Activated T-helper 1 cell treated with anti-CD3 and anti-CD28 coated beads, Interleukin-12 subunit alpha, Interleukin-12 subunit beta, Interleukin-2, Interleukin-4 antibody, amounts not matched to agents 30 ng/mL and 10 ng/mL and 1 ng/mL, durations not matched to agents 14 hours and 24 hours and 36 hours (primary cell): ENCODE measurements at places on chromosomes 2 and 18. TPM values are rescaled to one million over a fixed set of nuclear protein-coding genes. Genes with fewer than 3 reads are reported as not detected.

GRCh38 chr2:64019975-64020528 is 824 bp upstream of the VPS54 start:
- H3K36me3 ChIP-seq, result peaks cover 13% of the 10 kb centered on the region
- H3K4me1 ChIP-seq, result peaks cover 43% of the 10 kb centered on the region
- DNase-seq, result no peak
- H3K27me3 ChIP-seq, result no peaks in the 10 kb centered on the region

DNA sequence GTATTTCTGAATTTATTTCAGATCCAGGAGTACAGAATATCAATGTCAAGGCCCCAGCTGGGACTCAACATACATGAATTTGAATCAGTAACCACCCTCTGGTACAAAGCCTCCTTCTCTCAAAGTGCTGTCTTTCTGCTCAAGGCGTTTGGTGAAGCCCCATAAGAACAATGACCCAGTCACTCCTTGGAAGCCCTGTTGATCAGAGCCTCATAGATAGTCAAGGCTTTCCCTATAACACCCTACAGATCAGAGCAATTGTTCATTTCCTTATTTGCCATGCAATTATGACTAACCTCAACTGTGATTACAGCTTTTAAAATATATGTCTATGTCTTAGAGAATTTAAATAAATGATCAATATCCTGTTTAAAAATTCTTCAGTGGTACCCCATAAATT is 159.1 kb upstream of the CREB1 start:
- no peak overlapping the region for H3K4me3 ChIP-seq
- DNase-seq, result no peak
- no peaks in the 10 kb centered on the region for H3K27me3 ChIP-seq
- no peak overlapping the region for H3K27ac ChIP-seq
- H3K4me1 ChIP-seq, result no peaks in the 10 kb centered on the region
- peaks cover 6% of the 10 kb centered on the region for H3K36me3 ChIP-seq

DNA sequence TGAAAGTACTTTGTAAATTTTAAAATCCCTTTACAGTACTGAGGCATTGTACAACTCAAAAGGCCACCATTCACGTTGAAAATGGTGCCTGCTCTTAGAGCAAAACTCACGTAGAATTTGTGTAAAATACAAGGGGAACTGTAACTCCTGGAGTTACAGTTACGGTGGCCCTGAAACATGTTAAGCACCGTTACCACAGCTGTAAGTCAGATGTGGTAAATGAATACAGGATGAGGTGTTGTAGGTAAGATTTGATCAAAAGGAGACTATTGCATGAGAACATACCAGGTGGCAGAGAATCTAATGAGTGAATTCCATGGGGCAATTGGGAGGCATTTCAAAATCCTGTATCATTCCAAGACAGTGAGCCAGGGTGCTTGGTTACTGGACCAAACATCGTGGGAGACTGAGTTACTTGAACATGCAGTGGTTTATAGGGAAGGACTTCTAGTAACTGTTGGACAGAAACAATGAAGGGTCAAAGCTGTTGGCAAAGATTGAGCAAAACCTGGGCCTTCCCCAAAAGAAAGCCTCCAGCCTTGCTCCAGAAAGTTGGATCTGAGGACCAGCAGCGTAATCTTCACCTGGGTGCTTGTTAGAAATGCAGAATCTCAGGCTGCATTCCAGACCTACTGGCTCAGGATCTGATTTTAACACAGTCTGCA is 535.8 kb upstream of the POU3F3 start:
- no peak for DNase-seq
- H3K4me3 ChIP-seq, result no peak overlapping the region
- H3K4me1 ChIP-seq, result no peaks in the 10 kb centered on the region
- no peaks in the 10 kb centered on the region for H3K27me3 ChIP-seq
- H3K36me3 ChIP-seq, result no peaks in the 10 kb centered on the region

Gene FHOD3
- not detected in 2 replicates for total RNA-seq

GRCh38 chr2:213147538-213147937 is 3.9 kb downstream of the IKZF2 start:
- peaks cover 31% of the 10 kb centered on the region for H3K27me3 ChIP-seq
- H3K27ac ChIP-seq, result no peak overlapping the region
- DNase-seq, result no peak

Gene RAPGEF4
- 0.31 and 0.42 TPM in 2 replicates for total RNA-seq

Gene LINC00305
- total RNA-seq, result not detected in 2 replicates

DNA sequence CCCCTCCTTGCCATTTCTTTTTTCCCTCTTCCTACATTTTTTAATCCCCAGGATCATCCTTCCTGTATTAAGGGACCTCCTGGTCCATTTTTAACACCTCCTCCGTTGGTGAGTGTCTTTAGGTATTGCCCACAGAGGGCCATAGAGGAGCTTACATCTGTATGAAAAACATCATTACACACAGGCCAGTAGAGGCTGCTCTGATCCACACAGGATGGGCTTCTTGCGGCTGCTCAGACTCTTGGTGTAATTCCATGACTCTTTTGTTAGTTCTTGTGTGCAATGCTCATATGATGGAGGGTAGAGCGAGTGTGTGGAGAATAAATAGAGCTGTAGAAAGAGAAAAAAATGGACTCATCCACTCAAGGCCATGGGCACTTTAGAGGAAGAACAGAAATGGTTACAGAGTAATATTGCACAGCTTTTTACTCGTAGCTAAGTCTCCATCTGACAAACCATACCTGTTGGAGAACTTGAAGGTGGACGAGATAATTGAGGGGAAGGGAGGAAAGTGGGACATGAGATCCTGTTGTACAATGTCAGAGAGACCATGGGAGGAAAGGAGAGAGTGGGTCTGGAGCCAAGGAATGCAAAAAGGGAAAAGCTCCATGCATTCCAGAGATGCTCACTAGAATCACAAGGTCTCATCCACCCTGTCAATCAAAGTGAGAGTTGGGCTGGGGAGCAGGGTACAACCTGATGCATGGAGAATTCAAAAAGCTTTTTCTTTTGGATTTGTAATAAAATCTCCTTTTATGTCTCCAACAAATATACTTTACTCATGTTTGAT is 129.7 kb upstream of the TNP1 start:
- H3K27me3 ChIP-seq, result peaks cover 5% of the 10 kb centered on the region
- no peaks in the 10 kb centered on the region for H3K36me3 ChIP-seq
- DNase-seq, result no peak
- H3K4me1 ChIP-seq, result no peaks in the 10 kb centered on the region
- H3K4me3 ChIP-seq, result no peak overlapping the region

- no peak overlapping the region for H3K27ac ChIP-seq
- H3K27me3 ChIP-seq, result peaks cover 2% of the 10 kb centered on the region
- H3K4me3 ChIP-seq, result no peak overlapping the region
Observed at GRCh38 chr2:175854129-175854528, 147.9 kb downstream of the LNPK start.

DNA sequence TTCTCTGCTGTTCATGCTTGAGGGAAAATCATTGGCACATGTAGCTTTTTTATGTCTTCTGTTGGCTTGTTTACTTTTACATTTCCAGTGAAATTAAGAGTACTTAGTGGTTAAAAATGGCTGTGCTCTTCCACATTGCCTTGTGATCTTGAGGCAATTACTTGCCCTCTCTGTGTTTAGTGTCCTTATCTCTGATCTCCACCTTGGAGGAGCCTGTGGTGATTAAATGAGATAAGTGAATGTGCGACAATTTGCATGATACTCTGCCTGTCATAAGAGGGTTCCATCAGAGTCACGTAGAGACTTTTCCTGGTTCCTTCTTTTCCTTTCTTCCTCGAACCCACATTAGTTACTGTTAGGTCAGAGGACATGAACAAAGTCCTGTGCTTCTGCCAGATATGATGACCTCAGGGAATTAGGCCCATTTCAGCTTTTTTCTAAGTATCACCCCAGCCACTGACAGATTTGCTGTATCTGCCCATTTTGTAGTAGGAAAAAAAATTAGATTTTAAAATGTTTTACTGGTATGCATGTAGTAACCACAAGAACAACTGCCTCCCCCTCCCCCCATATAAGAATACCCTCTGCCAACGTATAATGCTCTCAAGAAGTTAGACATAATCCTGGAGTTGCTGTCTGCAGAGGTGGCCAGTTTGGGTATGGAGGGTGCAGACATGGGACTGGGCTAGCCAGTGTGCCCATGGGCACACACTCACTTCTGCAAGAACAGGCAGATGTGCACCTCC is 51.9 kb downstream of the TET3 start:
- H3K36me3 ChIP-seq, result peaks cover 4% of the 10 kb centered on the region
- no peaks in the 10 kb centered on the region for H3K27me3 ChIP-seq
- DNase-seq, result no peak

Gene EFEMP1
- not detected in 2 replicates for total RNA-seq

Gene CASP10
- total RNA-seq, result 13.5 and 15.7 TPM in 2 replicates

Gene ABCG8
- total RNA-seq, result 0.13 TPM in 1 of 2 replicates, not detected in the other

Gene LBX2
- 0.54 and 1.1 TPM in 2 replicates for total RNA-seq

DNA sequence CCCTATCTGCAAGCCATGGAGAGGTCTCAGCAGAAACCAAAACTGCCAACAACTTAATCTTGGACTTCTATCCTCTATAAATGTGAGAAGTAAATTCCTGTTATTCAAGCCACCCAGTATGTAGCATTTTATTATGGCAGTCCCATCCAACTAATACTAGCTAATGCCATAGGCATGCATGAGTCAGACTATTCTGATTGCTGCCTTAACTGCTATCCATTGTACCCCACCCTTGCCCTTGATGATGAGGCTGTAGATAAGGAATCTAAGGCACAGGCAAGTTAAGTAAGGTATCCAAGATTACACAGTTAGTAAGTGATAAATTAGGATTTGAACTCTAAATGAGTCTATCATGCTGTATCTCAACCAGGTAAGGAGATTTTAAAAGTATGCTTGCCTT is 223.0 kb downstream of the UBE2E3 start:
- H3K4me3 ChIP-seq, result no peak overlapping the region
- H3K4me1 ChIP-seq, result peaks cover 26% of the 10 kb centered on the region
- H3K36me3 ChIP-seq, result peaks cover 56% of the 10 kb centered on the region
- no peaks in the 10 kb centered on the region for H3K27me3 ChIP-seq
- DNase-seq, result no peak
- no peak overlapping the region for H3K27ac ChIP-seq
